ENCODE measurements at places on chromosomes 3 and 15.

DNA sequence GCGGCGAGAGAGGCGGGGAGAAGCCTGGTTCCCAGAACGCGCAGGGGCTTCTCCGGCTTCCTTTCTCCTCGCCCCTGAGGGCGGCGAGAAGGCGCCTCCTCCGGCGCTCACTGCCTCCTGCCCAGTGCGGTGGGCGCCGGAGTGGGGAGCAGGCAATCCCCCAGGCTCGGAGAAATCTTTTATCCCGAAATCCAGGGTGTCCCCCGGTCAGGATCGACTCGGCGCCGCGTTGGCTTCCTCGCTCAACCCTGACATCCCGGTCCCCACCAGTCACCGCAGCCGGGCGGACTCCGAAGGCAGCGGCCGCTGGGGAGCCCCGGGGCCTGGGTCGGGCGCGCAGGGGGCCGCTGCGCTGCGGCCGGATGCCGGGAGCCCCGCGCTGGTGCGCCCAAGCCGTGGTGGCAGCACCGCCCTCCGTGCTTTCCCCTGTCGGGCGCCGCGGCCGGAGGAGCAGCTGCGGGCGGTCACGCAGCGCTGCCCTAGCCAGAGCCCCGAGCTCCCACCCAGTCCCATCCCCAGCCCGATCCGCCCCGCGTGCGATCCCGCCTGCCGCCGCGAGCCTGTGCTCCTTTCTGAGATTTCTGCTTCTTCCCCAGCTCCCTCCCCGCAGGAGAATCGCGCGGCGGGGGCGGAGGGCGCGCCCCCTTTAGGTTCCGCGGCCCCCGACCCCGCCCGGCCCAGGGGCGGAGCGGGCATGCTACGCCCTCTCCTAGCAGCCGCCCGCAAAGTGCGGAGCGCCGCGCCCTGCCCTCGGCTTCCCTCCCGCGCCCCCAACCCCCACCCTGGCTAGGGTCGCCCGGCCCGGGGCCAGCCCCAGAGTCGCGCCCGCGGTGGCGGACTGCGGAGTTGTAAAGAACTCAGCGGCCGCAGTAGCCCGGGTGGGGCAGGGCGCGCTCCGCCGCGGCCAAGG, 683 bp upstream of the CACNA2D3 start:
- no peak for DNase-seq

DNA sequence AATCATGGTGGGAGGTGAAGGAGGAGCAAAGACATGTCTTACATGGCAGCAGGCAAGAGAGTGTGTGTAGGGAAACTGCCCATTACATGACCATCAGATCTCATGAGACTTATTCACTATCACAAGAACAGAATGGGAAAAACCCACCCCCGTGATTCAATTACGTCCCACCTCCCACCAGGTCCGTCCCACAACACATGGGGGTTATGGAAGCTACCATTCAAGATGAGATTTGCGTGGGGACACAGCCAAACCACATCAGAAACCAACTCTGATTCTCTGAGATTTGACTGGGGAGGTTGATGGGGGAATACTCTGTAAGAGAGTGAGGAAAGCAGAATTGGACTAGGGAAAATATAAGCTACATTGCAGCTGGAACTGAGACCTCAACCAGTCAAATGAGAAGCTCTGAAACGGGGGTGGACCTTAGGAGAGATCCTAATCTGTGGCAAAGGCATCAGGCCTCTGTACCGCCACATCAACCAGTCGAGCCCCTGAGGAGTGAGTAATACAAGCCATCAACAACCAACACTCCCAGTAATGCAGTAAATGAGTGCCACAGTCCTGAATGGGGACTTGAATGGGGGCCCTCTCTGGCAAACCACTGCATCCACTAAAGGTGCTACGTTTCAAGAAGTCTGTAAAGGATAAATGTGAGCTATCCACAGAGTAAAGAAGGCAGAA, 207.9 kb upstream of the GADL1 start:
- no peak for DNase-seq

- no peak for DNase-seq
Measured at GRCh38 chr15:66713843-66714508, 11.9 kb downstream of the SMAD6 start.

GRCh38 chr15:53762916-53763315, 3.5 kb upstream of the WDR72 start:
- DNase-seq = no peak

GRCh38 chr3:61315871-61316270, 64.6 kb upstream of the FHIT start:
- no peak for DNase-seq

DNA sequence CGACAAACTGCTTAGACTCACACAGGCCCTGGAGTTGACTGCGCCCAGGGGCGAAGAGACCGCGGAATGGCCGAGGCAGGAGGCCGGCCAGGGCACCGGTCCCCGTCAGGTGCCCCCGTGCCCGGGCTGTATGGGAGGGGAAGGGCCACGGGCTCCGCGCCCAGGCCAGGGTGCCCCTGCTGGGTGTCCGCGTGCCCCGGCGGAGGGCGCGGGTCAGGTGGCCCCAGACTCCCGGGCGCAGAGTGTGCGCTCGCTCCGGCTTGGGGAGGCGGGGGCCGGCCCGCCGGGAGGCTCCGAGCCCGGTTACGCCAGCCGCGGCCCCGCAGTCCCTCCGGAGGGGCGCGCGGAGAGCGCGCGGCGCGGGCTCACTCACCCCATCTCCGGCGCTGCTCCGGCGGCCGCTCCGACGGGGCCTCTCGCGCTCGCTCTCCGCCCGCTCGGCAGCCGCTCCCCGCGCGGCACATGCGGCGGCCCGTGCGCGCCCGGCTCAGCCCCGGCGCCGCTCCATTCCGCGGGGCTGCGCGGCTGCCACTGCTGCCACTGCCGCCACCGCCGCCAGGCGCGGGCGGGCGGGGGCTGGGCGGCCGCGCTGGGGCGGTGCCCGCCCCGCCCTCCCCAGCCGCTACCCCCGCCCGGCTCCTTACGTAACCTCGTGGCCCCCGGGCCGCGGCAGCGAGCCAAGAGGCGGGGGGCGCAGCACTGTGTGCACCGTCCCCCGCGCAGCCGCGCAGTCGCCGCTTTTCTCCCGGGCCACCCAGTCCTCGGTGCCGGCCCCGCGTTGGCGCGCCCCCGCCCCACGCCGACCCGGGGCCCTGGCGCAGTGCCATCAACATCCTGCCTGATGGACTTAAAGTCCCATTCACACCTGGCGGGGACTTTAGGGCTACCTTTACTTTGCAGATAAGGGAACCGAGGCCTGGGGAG, at the start of gene HOMER2:
Gene HOMER2, minus strand, starts transcription at position 563 of the 924 bp plus-strand sequence. Its CDS starts 185 bp downstream, at position 378.
- DNase-seq = no peak

DNA sequence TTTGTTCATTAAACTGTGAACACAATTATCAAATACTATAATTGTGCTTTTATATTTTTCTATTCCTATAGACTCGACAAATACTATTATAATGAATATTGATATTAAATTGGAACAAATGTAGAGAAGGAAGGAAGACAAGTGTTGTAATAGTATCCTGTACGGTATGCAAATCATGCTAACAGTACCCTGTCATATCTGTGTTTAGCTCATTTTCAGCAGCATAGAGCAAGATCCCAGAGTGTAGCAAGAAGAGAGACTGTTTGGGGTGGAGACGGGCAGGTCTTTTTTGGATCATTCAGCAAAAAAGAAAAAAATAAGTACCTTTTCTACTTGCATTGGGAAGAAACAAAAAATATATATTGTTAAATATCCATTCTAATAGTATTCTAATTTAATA, 224.1 kb downstream of the TPRG1 start:
- DNase-seq = no peak

GRCh38 chr3:115074502-115074901, 72.6 kb downstream of the ZBTB20 start:
- no peak for DNase-seq

GRCh38 chr3:185658943-185659342, 72.8 kb downstream of the SENP2 start:
- DNase-seq = no peak

DNA sequence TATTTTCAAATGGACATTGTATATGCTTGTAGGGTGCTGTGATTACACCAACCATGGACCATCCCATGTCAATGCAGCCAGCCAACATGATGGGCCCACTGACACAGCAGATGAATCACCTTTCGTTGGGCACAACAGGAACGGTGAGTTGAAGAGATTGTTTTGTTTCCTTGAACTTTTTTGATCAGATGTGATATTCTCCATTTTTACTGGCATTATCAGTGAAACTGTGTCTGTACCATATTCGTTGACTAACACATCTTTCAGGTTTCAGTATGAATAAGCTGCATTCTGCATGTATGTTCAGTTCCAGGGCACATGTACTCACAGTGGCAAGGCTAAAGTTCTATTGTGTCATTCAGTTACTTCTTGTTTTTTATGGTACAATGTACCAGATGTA, 655.2 kb downstream of the RBMS3 start:
- no peak for DNase-seq

Data from brain pericyte (primary cell).